NCI-H1417 (cell line): ENCODE measurements at places on chromosomes 11 and 22.

DNA sequence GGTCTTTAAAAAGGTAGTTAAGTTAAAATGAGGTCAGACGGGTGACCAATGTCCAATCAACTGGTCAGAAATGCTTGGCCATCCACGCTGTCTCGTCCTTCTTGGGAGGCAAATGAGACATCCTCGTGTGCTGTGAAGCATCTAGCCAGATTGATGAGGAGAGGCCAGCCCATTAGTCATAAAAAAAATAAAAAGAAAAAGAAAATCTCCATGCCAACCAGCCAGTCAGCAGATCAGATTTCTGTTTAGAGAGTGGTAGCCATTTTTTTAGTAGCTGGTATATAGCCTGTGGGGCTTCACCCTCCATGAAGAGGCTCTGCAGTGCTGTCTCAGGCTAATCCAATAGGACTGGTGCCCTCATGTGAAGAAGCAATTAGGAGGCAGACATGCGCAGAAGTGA is 343.1 kb upstream of the SYN3 start:
- no peak for DNase-seq

DNA sequence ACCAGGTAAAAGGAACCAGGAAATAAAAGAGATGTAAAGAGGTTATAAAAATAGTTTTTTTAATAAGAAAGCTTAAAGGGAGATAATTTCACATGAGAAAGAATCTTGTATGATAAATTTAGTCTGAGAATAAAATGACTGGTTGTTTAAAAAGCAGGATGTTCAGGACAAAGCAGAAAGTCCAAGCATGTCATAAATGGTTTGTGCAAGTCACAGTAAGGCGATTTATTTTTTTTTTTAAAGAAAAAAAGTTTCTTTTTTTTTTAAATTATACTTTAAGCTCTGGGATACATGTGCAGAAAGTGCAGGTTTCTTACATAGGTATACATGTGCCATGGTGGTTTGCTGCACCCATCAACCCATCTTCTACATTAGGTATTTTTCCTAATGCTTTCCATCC is 30.8 kb downstream of the GLYATL2 start:
- DNase-seq, result no peak

- DNase-seq, result no peak
These were observed 141.8 kb downstream of the MPPED1 start for GRCh38 chr22:43553451-43554258.

DNA sequence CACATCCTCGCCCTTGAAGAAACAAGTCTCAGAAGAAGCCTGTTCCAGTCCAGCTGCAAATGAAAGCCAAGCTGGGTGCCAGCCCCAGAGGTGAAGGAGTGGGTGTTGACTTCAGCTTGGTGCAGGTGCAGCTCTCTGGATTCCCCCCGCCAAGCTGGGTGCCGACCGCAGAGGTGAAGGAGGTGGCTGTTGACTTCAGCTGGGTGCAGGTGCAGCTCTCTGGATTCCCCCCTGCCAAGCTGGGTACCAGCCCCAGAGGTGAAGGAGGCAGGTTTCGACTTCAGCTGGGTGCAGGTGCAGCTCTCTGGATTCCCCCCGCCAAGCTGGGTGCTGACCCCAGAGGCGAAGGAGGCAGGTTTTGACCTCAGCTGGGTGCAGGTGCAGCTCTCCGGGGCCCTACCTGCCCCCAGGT is 1234.0 kb downstream of the TBC1D22A start:
- DNase-seq, result no peak

DNA sequence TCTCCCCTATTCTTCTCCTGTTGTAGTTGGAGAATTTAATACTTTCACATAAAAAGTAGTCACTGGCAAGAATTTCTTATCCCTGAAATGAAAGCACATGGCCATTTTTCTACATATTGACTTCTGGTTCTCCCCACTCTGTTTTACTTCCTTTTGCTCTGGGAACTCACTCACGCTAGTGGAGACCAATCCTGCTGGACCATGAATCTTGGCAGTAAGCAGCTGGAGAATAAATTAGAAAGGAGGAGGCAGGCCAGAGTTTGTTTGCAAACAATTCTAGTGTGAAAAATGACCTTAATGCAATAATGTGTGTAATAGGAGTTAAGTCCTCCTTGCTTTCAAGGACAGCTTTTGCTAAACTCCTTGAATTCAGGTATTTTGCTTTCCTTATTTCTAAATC is 412.3 kb upstream of the CHORDC1 start:
- DNase-seq, result no peak

DNA sequence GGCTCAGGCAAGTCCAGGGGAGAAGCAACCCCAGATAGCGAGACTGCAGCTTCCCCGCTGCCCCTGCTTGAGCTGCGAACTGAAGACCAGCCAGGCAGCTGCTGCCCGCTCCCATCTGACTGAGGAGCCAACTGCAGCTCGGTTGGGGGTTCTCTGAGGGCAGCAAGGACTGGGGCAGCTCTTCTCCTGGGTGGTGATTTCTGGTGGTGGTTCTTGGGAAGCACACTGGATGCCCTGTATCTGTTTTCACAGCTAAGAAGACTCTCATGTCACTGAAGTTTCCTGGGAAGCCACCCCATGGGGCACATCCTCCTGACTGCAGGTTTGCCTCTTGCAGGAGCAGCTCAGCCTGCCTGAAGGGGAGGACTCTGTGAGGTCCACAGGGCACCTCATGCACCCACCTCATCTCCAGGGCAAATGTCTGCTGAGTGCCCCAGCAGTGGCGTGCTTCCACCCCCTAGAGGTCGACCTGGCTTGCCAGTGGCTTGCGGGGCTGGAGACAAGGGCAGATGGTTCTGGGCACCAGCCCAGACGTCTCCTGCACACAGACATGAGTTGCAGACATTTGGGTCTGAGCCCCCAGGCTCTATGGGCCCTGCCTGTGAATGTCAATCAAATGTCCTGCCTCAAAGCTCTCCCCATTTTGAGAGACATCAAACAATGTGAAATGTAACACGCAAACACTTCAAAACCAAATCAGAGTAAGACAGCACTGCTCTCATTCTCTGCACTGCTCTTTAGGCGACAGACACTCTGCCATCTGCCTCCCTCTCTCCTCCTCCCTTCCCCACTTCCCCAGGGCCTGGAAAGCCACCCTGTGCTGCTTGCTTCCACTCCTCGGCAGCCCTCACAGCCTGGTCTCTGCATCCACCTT is 800.9 kb downstream of the BRD1 start:
- DNase-seq, result no peak

DNA sequence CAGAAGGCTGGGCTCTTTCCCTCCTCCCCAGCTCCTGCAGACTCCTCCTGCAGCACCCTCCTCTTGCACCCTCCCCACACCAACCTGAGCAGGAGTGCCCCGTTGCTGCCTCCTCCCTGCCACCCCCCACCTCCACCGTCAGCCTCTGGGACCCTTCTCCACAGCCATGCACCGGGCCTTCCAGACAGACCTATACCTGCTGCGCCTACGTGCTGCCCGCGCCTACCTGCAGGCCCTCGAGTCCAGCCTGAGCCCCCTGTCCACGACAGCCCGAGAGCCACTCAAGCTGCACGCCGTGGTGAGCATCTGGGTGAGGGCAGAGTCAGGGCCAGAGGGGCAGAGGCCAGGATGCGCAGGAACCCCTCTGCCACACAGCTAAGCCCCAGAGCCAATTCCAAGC is 16.2 kb downstream of the ZDHHC24 start:
- no peak for DNase-seq

GRCh38 chr11:74009675-74010305 is 905 bp upstream of the UCP3 start:
- no peak for DNase-seq

DNA sequence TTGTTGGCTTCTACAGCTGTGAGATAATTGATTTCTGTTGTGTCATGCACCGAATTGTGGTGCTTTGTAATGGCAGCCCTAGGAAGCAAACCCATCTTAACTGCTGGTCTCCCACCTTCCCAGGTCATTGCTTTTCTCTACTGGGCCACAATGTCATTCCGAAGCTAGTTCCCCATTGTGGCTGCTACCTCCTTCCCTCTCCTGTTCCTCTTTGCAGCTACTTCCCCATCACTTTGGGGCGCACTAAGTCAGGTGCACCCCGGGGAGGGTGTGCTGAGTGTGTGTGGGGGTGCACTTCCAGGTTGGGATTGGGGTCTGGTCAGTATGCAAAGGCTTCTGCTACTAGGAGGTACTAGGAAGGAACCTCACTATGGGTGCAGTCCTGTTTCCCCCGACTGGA is 109.3 kb downstream of the ST3GAL4 start:
- no peak for DNase-seq

DNA sequence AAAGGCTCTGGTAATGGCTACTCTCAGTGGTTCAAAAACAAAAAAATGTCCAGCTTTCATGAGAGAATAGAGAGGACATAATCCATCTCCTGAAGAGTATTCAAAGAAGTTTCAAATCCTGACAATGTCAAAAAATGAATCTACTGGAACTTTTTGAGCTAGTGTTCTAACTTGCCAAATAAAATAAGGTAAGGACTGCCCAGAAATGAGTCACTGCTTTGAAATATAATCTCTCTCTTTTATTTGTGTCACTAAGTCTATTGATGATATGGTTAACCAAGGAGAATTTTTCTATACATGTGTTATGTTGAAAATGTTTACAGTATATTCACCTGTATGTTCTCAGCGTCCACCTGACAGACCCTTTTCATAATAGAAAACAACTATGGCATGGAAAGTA is 3.4 kb downstream of the GUCY1A2 start:
- DNase-seq, result no peak

GRCh38 chr11:61892085-61892370 is 683 bp upstream of the FADS3 start:
- no peak for DNase-seq

- DNase-seq, result no peak
These were observed 35.8 kb upstream of the CHRM4 start for GRCh38 chr11:46427364-46427763.

DNA sequence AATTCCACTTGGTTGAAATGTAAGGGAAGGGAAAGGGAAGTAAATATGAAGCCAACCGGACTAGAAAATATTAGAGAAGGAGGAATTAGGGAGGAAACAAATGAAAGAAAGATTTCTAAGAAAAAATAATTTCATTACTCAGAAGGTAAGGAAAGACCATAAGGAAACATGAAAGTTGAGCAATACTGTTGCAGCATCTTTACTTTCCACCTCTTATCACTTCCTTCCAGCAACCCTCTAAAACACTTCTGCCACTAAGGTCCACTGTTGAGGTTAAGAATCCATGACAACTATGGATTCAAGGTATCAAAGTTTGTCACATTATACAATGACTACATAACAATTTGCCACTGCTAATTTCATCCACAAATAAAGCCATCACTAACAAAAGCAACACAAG is 308.6 kb downstream of the DLG2 start:
- no peak for DNase-seq

DNA sequence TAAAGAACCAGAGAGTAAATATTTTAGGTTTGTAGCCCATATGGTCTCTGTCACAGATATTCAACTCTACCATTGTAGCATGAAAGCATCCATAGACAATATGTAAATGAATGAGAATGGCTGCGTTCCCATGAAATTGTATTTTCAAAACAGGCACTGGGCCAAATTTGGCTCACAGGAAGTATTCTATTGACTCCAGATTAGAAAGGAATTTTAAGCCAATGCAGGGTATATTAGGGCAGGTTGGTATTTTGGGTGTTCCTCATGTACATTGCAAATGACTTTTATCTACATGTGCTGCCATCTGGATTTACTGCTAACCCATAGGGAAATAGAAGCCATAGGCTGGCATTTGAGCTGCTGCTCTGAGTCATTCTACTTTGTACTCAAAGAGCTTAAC is 35.1 kb upstream of the PDGFD start:
- DNase-seq, result no peak

GRCh38 chr11:64802370-64803157 is 450 bp downstream of the MAP4K2 start:
- peak; percentile 24 for DNase-seq

DNA sequence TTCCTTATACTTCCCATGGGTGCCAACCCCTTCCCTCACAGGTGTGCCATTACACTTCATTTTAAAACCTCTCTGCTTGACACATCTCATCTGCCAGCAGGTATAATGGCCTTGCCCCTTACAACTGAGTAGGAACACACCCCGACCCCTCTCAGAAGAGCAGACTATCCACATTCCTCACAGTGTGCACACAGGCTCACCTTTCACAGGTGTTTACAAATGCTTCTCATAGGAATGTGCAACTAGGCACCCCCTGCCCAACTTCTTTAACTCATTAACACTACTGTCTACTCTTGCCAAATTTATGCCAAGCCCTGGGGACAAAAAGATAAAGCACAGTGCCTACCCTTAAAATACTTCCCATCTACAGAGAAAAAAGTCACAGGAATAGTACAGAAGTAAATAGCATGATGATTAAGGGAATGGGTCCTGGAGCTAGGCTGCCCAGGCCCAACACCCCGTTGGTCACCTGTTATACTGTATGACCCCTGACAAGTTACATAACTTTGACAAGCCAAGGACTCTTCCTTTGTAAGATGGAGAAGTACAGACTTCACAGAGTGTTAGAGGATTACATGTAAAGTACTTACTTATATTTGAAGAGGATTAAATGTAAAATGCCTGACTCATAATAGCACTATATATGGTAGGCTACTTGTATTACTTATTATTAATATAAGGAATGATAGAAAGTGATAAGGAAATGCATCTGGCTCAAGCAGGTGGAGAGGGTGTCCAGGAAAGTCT is 15.2 kb downstream of the TRIM3 start:
- DNase-seq, result no peak

GRCh38 chr11:65412271-65413076 is 10.1 kb upstream of the NEAT1 start:
- no peak for DNase-seq

DNA sequence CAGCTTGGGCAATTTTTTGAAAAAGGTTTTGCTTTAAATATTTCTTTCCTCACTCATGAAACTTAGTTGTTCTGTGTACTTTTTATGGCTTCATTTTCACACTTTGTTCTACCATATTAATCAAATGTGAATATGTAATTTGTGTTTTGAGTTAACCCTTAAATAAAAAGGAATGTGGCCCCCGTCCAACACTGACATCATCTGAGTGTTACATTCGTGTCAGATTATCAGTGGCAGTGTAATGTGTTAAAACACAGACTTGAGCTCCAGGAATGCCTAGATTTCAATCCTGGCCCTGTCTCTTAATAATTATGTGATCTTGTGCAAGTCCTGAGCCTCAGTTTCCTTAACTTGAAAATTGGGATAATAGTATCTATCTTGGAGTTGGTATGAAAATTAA is 5.6 kb downstream of the RTN3 start:
- no peak for DNase-seq

DNA sequence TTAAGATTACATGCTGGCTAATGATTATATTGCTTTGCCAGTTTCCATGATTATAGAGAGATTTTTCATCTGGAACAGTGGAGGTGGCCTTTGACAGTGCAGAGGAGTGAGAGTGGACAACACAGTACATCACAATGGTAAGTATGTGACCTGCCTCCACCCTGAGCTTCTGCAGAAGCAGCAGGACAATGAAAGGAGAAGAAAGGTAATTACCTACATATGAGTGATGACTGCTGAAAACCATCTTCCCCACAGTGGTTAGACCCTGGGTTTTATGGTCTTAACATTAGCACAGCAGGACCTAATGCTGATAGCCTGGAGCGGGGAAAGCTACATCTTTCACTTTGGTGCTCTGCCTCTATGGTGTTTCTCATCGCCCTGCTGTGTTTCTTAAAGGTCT is 454.7 kb upstream of the DDI1 start:
- DNase-seq, result peak; percentile 58
